Hematopoietic multipotent progenitor cell treated with erythropoietin and hydrocortisone succinate and interleukin-3 and kit ligand, for 4 days (in vitro differentiated cells): ENCODE measurements at places on chromosomes 11 and 22.
A peak's percentile ranks its signal among the peaks of the same experiment; 100 is the strongest.

GRCh38 chr11:363948-364761 lies 5.1 kb upstream of the B4GALNT4 start:
- peak; percentile 74 for DNase-seq

DNA sequence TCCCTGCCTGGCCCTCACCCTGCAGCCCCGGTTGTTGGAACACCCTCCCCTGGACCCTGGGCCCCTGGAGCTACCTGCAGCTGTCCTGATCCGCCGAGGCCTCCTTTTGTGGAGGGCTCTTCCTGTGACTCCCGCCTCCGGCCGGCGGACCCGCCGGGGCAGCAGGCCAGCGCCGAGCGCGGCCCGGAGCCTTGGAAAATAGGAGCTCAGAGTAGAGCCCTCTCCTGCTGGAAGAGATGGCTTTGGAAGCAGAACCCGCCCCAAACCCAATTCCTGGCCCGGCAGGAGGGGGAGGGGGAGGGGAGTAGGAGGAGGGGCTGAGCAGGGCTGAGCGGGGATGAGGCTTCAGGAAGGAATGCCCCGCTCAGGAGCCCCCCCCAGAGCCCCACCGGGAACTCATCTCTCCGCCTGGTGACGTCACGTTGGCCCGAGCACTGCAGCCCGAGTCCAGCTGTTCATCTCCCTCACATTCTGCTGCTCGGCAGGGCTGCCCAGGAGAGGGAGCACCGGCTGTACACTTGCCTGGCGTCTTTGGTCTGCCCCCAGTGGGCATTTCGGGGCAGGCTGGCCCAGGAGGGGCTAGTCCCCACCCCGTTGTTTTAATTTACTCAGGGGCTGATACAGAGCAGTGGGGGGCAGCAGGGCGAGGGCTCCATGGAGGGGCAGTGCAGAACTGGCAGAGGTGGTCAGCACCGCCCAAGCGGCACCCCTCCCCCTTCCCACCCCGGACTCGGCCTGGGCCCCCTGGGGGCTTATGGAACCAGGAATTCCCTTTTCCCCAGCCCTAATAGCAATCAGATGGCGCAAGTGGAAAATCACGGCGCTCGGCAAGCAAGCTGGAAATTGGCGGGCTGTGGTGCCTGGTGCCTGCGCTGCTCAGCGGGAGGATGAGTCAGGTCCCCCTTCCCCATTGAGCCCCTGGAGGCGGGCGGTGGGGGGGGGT lies at the start of gene MRGPRF:
Gene MRGPRF, minus strand, starts transcription at position 238 of the 943 bp plus-strand sequence. CDS start 3,345 bp downstream, outside the sequence.
- DNase-seq = peak; percentile 59

GRCh38 chr11:87198266-87198881 lies 160.6 kb downstream of the TMEM135 start:
- no peak for DNase-seq

DNA sequence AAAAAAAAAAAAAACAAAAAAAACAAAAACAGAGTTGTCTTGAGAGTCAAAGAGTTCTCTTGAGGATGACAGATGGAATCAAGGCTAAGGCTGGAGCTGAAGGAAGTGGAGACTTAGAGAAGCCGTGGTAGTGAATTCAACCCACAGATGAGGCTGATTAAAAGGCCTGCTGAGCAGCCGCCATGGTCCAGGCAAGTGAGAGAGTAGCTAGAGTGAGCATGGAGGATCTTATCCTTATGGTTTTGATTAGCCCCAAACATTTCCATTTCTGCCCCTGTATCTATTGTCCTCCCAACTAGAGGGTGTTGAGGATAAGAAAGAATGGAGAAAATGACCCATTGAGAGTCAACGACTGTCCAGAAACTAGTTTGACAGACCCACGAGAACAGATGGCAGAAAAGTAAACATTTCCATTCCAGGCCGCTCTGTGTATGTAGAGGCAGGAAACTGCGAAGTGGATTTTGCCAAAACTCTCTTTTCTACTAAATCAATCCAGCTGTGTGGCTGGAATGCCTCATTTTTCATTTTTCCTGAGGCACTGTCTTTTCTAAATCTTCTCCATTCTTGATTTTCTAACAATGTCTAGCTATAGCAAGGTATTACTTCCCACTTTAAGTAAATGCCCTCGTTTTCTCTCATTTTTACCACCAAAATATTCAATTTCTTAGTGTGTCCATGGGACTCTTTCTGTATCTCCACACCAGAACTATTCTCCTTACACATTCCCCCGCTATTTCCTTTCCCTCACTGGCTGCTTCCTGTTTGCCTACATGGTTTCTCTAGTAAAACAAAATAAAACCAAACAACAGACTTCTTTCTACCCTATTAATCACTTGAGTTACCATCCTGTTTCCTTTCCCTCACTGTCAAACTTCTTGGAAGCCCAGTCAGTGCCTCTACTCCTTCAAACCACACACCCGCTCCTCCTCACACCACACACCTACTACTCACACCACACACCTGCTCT lies 5.4 kb upstream of the MMP8 start:
- DNase-seq = no peak
